ENCODE measurements at places on chromosomes 2 and 18.

DNA sequence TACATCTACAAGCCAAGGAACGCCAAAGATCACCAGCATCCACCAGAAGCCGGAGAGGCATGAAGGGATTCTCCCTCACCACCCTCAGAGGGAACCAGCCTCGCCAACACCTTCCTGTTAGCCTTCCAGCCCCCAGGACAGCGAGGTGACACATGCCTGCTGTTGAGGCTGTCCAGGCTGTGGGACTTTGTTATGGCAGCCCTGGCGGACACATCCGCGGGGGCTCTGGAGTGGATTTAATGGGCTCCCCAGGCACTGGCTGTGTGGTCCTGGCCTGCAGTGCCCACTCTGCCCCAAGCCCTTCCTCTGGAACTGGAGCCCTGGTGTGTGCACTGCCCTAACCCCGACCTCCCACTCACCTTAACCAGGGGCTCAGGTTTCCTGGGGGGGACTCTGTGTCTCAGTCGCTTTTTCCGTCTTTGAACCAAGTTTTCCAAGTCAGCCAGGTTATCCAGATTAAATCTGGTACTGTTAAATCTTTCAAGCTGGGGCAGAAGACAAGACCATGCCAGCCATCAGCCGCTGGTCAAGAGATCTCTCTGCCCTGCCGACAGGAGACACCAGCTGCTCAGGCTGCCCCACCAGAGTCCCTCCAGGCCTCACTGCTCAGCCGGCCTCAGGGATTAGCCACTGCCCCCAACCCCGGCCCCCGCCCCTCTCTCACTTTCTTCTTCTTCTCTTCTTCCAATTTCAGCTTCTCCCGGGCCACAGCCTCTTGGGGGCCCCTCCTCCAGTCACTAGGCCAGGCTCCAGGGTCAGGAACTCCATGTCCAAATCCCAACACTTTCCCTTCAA, 1.9 kb downstream of the ANKRD23 start:
- DNase-seq: no peak

GRCh38 chr18:79954791-79955190, 3.3 kb upstream of the SLC66A2 start:
- no peak for DNase-seq

GRCh38 chr2:53130441-53130943, 637.1 kb upstream of the CHAC2 start:
- DNase-seq: no peak

GRCh38 chr18:33355263-33355662, 85.3 kb downstream of the CCDC178 start:
- no peak for DNase-seq

- DNase-seq: no peak
These were observed 71.2 kb downstream of the MEP1B start for GRCh38 chr18:32261003-32261402.

Data from HAP-1 (cell line).